ENCODE measurements at places on chromosomes 16 and 17.

GRCh38 chr17:14118951-14119350 is 49.6 kb downstream of the COX10 start:
- no peak for DNase-seq

DNA sequence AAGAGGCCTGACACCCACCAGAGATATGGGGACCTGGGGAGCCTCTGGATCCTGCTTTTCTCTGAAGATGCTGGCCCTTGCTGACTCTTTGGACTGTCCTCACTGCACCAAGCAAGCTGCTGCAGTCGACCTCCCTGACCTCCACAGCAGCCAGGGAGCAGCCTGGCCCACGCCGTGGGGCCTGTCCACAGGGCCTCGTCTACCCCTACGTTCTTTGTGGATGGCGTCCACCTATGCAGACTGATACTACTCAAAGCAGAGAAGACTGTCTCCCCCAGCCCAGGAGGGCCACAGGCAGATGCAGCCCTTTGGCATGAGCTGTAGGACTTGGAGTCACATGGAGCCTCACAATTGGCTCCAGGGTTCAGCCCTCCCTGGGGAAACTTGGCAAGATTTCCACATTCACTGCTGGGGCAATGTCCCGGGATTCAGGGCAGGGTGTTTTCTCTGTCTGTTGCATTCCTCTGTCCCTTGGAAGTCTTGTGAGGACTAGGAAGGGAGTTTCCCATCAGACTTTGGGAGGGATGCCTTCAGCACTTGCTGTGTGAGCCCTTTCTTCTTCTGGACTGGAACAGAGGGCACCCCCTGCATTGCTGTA is 152.2 kb downstream of the NTN1 start:
- no peak for DNase-seq

DNA sequence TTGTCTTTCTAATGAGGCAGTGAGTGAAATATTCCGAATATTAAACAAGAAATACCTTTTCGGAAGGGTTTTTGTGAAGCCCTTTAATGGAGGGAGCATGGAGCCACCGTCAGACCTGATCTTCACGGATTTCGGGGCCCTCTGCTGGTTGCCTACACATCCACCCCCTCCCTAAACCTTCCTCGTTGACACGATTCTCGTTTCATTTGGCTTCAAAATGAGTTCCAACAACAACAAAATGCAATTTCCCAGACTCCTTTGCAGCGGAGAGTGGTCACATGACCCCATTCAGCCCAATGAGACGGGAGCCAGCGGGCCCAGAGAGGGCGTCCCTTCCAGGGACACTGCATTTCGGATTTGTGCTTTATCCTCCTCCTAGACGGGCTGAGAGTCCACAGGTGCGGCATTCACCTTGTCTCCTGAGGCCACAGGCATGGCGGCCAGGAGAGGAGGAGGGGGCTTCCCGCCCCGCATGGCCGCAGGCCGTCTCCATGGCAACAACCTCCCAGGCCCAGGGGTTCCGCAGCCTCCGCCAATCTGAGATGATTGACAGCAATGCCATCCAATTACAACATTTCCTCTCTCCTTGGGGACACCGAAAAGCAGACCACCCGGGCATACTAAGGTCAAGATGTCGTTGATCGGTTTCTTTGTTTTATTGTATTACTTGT is 259.8 kb downstream of the C16orf95 start:
- DNase-seq: no peak

GRCh38 chr16:15493466-15494180 is 59.2 kb downstream of the BMERB1 start:
- no peak for DNase-seq

- DNase-seq: no peak
Measured at GRCh38 chr16:25707982-25708583, 16.3 kb downstream of the HS3ST4 start.

DNA sequence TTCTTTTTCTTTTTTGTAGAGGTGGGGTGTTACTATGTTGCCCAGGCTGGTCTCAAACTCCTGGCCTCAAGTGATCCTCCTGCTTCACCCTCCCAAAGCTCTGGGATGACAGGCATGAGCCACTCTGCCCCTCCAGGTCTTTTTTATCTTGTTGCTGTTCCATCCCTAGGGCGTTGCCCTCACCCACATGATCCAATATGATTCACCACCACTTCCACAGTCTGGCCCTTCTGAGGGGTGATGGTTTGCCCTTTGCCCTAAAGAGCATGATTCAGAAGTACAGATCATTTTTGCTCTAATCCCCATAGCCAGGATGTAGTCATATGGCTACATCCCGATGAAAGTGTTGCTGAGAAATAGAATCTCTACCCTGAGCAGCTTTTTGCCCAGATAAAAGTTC is 18.8 kb downstream of the STX4 start:
- peak; percentile 7 for DNase-seq

GRCh38 chr17:44269535-44270240 is 1.8 kb upstream of the SLC4A1 start:
- DNase-seq: no peak

DNA sequence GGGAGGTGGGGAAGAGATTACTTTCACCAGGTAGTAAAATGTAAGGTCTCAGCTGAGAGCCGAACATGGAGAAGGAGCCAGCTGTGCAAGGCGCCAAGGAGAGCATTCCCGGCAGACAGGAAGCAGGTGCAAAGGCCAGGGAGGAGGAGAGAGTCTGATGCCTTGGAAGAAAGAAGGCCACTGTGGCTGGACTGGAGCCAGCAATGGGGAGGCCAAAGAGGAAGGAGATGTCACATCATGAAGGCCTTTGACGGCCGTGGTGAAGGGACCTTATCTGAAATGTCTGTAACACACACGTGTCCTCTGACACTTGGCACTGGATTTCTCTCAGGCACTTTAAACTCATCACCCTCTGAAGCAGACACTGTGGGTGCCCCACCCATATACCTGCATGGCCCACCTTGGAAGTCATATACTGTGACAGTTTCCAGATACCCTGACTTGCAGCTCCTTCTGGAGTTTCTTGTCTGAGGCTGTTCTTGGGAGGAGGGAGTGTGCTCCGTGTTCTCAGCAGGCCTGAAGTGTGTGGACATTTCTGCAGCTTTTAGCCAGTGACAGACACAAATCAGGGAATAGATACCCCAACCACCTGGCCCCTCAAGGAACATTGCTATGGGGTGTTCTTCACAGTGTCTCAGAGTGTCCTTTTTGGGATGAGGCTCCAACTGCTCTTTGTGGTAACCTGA is 1.9 kb upstream of the SLC5A2 start:
- no peak for DNase-seq

DNA sequence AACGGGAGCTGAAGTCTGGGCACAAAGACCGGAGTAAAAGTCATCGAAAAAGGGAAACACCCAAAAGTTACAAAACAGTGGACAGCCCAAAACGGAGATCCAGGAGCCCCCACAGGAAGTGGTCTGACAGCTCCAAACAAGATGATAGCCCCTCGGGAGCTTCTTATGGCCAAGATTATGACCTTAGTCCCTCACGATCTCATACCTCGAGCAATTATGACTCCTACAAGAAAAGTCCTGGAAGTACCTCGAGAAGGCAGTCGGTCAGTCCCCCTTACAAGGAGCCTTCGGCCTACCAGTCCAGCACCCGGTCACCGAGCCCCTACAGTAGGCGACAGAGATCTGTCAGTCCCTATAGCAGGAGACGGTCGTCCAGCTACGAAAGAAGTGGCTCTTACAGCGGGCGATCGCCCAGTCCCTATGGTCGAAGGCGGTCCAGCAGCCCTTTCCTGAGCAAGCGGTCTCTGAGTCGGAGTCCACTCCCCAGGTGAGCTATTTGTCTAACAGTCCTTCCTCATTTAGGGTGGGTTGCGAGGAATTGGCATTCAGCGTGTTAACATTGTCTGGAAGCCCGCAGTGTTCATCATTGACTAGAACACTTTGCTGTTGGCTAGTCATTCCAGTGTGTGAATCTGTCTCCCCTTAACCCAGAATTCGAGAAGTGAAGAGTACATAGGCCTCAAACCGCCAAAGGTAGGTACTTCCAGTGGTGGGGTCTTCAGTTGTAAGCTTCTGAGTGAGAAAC is 1.5 kb downstream of the CDK12 start:
- DNase-seq: peak; percentile 55

- no peak for DNase-seq
Measured at GRCh38 chr16:57987441-57988177, 12.9 kb downstream of the ZNF319 start.

DNA sequence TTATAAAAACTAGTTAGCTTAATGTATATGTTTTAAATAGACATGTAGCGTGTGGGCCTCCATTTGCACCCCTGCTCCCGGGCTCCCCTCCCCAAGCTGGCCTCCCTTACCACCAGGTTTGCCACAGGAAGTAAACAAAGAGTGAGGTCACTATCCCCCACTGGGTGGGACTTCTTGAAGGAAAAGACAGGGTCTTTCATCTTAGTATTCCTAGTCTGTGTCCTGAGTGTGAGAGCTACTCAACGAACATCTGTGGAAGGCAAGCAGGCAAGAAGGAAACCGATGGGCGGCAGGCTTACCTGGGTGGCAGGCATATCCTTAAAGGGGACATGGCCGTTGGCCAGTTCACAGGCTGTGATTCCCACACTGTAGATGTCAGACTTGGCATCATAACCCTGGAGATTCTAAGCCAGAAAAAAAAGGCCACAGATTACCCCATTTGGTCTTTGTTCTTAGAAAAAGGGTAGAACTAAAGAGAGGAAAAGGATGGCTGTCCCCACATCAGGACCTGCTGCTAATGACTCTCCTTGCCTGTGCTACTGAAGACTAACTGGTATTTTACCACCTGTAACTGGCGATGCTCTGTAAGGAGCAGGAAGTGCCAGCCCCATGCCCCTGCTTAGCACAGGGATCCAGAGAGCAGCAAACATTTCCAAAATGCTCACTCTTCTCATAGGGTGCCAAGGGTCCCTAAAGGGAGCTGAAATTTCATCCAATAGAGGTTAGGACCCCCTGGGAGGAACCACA is 6.6 kb upstream of the LIMD2 start:
- no peak for DNase-seq

DNA sequence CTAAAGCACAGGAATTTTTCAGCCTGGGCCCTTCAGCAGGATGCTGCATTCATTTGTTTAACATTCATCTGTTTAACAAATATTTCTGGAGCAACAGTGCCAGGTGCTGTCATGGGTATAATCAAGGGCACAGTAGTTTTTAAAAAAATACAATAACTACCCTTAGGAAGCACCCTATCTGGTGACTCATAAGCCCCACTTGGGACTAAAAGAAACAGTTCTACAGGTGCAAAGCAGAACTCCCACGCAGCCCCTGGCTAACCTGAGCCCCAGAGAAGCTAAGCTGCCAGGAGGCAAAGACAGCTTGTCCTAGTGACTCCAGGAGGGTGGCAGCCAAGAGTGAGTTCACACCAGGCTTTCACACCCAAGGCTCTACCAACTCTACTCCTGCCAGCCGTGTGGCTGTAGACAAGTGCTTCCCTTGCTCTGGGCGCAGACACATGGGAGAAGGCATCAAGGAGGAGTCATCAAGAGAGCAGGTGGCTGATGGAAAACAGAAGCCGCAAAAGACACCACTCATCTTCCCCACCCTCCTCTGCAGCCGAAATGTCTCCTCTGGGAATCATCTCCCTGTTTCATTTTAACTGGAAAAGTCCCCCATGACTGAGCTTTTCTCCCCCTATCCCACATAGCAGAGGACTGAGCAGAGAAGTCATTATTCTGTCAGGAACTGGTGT is 14.4 kb downstream of the CUEDC1 start:
- no peak for DNase-seq

- no peak for DNase-seq
Measured at GRCh38 chr17:42456223-42457106, 2.2 kb upstream of the ATP6V0A1 start.

GRCh38 chr16:24822974-24823373 is 22.8 kb upstream of the SLC5A11 start:
- no peak for DNase-seq

GRCh38 chr17:47846716-47847340 is 4.1 kb downstream of the SP6 start:
- no peak for DNase-seq

GRCh38 chr16:20866145-20866772 is 33.9 kb downstream of the DCUN1D3 start:
- peak; percentile 25 for DNase-seq

GRCh38 chr16:57091975-57092785 is at the start of gene CPNE2:
TSS of gene CPNE2 (plus strand) at chr16:57092583. CDS start at chr16:57110743, 18,160 bp downstream.
- no peak for DNase-seq

- peak; percentile 52 for DNase-seq
Measured at GRCh38 chr17:28567604-28568003, 3.7 kb downstream of the PIGS start.

GRCh38 chr16:55571191-55571897 is 4.9 kb downstream of the CAPNS2 start:
- DNase-seq: no peak

GRCh38 chr16:58889516-58889915 is 155.4 kb upstream of the GOT2 start:
- DNase-seq: no peak

DNA sequence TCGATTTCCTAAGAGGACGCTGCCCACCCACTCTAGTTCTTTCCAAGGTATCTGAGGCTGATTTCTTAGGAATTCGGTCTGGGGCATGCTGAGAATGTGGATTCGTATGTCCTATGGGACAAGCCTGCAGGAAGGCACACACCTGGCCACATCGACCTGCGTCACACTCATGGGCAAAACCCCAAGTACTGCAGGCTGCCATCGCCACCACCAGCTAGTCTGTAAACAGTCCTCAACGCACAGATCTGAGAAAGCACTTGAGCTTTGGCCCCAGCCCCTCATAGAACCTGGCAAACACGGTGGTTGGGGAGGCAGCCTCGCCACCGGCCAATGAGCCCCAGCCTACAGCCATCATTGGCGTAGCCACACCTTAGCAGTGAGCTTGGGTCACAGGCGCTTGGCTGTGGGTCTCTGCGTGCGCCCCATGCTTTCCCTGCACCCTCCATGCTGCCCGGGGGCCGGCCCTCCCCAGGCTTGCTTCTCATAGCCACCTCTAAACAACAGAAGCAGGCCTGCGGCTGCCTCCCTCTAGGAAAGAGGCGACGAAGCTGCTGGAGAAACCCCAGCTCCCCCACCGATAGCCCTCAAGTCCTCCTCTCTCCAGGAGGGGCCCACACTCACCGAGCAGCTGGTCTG is 75.1 kb downstream of the ZNF778 start:
- no peak for DNase-seq

DNA sequence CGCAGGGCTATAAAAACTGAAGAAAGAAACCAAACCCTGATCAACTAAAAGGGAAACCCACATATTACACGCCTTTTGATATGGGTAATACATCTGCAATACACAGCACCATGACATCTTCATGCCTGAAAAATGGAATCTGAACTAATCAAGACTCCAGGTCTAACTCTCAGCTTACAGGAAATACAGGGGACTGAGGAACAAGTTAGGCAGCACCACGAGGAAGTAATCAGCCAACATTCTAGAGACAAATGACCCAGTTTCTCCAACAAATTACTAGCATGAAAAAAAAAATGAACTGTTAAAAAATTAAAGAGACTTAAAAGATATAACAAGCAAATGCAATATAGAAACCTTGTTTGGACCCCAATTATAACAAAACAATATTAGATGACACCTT is 9.1 kb downstream of the SLC39A11 start:
- DNase-seq: no peak

DNA sequence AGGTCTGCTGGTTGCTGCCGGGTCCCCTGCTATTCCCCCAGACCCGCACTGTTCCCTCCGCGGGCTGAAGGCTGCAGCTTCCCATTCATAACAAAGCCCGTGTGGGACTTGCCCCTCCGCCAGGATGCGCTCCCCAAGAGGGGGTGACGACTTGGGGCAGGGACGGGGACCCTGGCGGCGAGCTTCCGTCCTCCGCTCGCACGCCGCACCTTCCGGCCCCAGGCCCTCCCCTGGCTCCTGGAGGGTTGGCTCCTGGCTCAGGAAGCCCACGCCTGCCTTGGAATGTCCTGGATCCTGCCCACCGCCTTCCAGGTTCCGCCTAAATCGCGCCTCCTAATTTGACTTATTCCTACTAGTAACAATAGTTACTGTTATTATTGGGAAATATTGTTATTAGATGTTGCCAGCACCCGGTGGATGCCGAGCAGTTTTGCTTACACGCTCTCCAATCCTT is 1.1 kb upstream of the TFAP4 start:
- peak; percentile 58 for DNase-seq

All from bone marrow (tissue), 2 donors.